Tibial artery (tissue), 4 donors: ENCODE measurements at places on chromosomes 7 and 10.
A peak's percentile ranks its signal among the peaks of the same experiment; 100 is the strongest.

GRCh38 chr10:90530521-90530920, 327.3 kb downstream of the HTR7 start:
- H3K4me3 ChIP-seq = no peak overlapping the region
- no peaks in the 10 kb centered on the region for H3K27me3 ChIP-seq
- no peak overlapping the region for H3K27ac ChIP-seq
- H3K36me3 ChIP-seq = no peaks in the 10 kb centered on the region

DNA sequence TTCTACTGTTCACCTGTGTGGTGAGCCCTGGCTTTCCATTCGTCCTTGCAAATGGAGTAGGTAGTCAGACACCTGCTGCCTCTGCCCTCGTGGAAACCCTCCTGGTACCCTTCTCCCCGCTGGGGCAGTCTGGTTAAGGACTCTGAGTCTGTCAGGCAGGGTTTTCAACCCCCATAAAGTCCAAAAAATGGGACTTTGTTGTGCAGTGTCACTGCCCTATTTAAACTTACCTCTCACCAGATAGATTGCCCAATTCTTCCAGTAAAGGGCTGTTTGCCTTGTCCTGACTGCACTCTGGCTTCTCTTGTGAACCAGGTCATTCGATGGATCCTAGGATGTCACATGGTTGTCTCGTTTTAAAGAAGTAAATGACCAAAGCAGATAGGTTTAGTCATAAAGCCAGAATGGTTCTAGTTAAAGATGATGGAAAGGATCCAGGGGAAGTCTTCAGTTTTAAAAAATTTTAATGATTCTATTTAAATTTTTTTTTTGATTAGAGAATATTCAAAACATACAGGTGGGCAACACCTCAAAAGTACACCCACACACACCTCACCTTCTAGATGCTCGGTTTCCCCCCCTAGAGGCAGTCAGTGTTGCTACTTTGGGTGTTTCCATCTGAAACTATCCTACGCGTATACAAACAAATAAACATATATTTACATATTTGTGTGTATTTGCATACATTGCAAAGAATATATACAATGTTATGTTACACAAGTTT, 22.0 kb downstream of the TMEM176B start:
- no peaks in the 10 kb centered on the region for H3K36me3 ChIP-seq
- no peak for DNase-seq
- no peak overlapping the region for H3K27ac ChIP-seq
- H3K4me1 ChIP-seq = no peaks in the 10 kb centered on the region
- no peak overlapping the region for H3K4me3 ChIP-seq
- peaks cover 12% of the 10 kb centered on the region for H3K27me3 ChIP-seq

DNA sequence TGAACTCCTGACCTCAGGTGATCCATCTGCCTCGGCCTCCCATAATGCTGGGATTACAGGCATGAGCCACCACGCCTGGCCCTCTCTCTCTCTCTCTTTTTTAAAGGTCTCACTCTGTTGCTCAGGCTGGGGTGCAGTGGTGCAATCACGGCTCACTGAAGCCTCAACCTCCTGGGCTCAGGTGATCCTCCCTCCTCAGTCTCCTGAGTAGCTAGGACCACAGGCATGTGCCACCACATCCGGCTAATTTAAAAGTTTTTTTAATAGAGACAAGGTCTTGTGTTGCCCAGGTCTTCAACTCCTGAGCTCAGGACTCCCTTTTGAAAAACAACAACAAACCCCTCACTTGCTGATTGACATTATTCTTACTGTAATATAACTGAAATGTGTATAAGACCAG, 11.6 kb downstream of the PALD1 start:
- H3K36me3 ChIP-seq = no peaks in the 10 kb centered on the region
- DNase-seq = no peak
- no peaks in the 10 kb centered on the region for H3K27me3 ChIP-seq
- no peak overlapping the region for H3K4me3 ChIP-seq
- no peak overlapping the region for H3K27ac ChIP-seq

- H3K27me3 ChIP-seq = no peaks in the 10 kb centered on the region
- no peaks in the 10 kb centered on the region for H3K4me1 ChIP-seq
- no peak for DNase-seq
- no peaks in the 10 kb centered on the region for H3K36me3 ChIP-seq
- no peak overlapping the region for H3K4me3 ChIP-seq
Observed at GRCh38 chr7:71442492-71443190, 310.7 kb downstream of the GALNT17 start.

DNA sequence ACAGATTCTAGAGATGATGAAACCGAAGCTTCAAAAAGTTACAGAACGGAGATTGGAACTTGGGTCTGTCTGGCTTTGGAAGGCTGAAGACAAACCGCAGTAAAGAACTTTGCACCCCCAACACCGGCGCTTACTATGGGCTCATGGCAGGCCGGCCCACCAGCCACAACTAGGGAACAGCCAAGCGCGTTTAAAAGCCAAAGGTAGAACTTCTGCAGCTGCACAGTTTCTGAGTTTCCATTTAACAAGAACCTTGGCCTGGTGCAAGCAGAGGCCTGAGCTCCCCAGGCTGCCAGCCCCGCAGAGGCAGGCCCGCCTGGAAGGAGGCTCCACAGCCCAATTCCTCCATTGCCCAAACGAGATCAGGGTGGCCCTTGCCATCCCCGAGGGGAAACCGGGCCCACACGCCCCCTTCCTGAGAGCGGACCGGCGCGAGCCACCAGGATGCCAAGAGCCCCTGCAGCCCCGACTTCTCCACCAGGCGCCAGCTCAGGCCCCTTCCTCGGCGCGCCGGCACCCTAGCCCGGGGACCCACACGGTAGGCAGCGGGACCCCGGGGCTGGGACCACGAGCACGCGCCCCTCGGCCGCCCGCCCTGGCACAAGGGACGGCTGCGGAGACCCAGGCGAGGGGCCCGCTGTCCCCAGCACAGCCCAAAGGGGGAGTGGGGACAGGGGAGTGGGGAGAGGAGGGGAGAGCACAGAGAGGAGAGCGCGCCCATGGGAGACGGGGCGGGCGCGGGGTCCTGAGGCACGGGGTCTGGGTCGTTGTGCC, 566 bp downstream of the MAD1L1 start:
- peaks cover 10% of the 10 kb centered on the region for H3K36me3 ChIP-seq
- no peaks in the 10 kb centered on the region for H3K27me3 ChIP-seq
- no peak for DNase-seq
- H3K27ac ChIP-seq = peak overlapping the region; percentile 76
- H3K4me1 ChIP-seq = peaks cover 25% of the 10 kb centered on the region

- H3K27ac ChIP-seq = no peak overlapping the region
- DNase-seq = no peak
- no peaks in the 10 kb centered on the region for H3K36me3 ChIP-seq
- no peak overlapping the region for H3K4me3 ChIP-seq
- no peaks in the 10 kb centered on the region for H3K27me3 ChIP-seq
- no peaks in the 10 kb centered on the region for H3K4me1 ChIP-seq
Observed at GRCh38 chr7:80540836-80541235, 29.0 kb upstream of the GNAT3 start.

DNA sequence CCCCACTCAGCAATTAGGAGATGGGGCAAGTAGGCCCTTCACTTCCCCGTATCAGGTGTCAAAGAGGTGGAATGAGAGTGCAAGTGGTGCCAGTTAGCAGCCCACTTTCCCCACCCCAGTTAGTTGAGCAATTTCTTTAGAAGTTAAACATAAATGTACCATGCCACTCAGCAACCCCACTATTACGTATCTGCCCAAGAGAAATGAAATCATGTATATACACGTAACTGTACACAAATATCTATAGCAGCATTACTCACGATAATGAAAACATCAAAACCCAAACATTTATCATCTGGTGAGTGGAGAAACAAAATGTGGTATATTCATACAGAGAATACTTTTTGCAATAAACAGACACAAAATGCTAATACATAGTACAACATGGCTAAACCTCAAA, 50.4 kb downstream of the IMMP2L start:
- H3K27me3 ChIP-seq = no peaks in the 10 kb centered on the region
- no peak for DNase-seq
- H3K27ac ChIP-seq = no peak overlapping the region
- H3K4me1 ChIP-seq = no peaks in the 10 kb centered on the region

DNA sequence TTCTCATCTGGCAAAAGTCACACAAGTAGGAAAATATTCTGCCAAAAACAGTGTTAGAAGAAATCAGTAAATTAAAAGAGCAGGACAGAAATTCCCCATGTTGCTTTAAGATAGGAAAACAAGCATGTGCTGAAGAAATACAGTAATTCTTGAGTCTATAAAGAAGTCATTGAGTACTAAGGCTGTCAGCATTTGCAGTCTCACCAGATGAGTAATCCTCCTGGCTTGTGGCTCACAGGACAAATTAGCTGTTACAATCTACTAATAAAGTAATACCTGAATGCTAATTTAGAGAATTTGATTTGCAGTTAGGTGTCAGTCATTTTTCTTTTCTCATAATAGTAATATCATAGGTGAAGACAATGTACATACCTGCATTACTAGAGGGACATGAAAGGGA, 1158.9 kb upstream of the CELF2 start:
- DNase-seq = no peak
- H3K36me3 ChIP-seq = no peaks in the 10 kb centered on the region
- H3K27me3 ChIP-seq = no peaks in the 10 kb centered on the region
- no peaks in the 10 kb centered on the region for H3K4me1 ChIP-seq
- H3K4me3 ChIP-seq = no peak overlapping the region

- no peaks in the 10 kb centered on the region for H3K4me1 ChIP-seq
- no peaks in the 10 kb centered on the region for H3K36me3 ChIP-seq
- no peak overlapping the region for H3K27ac ChIP-seq
Observed at GRCh38 chr10:5970527-5970926, 6.8 kb downstream of the IL15RA start.

- peaks cover 15% of the 10 kb centered on the region for H3K4me1 ChIP-seq
- H3K36me3 ChIP-seq = no peaks in the 10 kb centered on the region
- H3K4me3 ChIP-seq = no peak overlapping the region
- H3K27me3 ChIP-seq = no peaks in the 10 kb centered on the region
Observed at GRCh38 chr7:5457245-5457735, 33.7 kb upstream of the TNRC18 start.

GRCh38 chr7:79979437-79979836, 155.2 kb upstream of the GNAI1 start:
- H3K36me3 ChIP-seq = no peaks in the 10 kb centered on the region
- no peak for DNase-seq
- no peak overlapping the region for H3K4me3 ChIP-seq
- no peaks in the 10 kb centered on the region for H3K4me1 ChIP-seq
- no peaks in the 10 kb centered on the region for H3K27me3 ChIP-seq

DNA sequence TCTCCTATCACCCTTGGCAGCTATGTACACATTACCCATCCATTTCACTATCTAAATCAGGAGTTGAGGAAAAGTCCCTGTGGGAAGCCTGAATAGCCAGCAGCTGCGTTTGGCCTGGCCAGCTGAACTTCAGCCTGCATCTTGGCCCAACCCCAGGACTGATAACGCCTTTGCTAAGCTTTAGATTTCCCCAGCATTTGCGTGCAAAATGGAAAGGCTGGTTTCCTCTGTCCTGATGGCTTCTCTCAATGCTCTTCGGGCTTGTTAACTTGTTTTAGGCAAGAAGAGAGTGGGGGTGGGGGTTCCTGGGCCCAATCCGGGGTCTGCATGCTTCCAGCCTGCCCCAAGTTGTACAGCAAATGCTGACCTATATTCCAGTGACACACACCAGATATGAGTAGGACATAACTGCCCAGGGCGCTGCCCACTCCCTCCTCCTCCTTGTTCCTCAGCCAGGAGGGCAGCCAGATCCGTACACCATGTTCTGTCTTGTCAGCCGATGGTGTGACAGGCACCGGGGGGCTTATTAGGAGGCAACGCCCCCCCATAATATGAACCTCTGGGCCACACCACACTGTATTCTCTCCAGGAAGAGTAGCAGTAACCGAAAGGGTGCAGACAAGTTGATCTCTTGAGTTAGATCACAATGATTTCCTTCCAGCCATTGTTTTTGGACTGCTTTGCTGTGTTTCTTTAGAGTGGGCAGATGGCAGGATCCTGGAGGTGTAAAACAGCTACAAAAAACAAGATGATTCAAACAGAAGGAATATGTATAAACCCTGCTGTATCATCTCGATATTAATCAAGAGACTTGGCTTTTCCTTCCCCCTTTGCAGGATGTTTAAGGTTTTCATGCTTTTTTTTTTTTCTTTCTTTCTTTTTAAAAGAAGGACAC, 339.0 kb downstream of the RNLS start:
- H3K4me1 ChIP-seq = peaks cover 45% of the 10 kb centered on the region
- H3K27me3 ChIP-seq = no peaks in the 10 kb centered on the region
- DNase-seq = peak; percentile 72
- peak overlapping the region; percentile 63 for H3K27ac ChIP-seq

DNA sequence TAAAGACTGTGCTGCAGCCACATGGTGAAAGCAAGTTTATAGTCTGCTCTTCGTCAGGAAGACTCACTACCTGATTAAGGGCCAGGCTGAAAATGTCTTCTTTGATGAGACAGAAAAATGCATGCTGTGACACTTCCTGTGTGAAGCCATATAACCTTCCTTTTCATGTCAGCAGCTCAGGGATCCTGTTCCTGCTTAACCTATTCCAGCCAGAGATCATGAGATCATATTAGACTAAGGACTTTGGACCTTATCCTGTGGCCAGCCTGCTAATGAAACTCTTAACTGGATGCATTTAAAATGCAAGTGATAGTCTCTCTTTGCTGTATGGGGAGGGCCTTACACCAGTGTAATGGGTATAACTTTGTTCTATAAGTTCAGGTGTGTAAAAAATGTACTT, 165.2 kb downstream of the PTEN start:
- no peak overlapping the region for H3K4me3 ChIP-seq
- H3K4me1 ChIP-seq = no peaks in the 10 kb centered on the region
- no peaks in the 10 kb centered on the region for H3K36me3 ChIP-seq
- no peaks in the 10 kb centered on the region for H3K27me3 ChIP-seq
- no peak for DNase-seq

- no peaks in the 10 kb centered on the region for H3K4me1 ChIP-seq
- no peaks in the 10 kb centered on the region for H3K27me3 ChIP-seq
- no peak overlapping the region for H3K4me3 ChIP-seq
Observed at GRCh38 chr10:97475936-97476594, 22.2 kb downstream of the MMS19 start.

DNA sequence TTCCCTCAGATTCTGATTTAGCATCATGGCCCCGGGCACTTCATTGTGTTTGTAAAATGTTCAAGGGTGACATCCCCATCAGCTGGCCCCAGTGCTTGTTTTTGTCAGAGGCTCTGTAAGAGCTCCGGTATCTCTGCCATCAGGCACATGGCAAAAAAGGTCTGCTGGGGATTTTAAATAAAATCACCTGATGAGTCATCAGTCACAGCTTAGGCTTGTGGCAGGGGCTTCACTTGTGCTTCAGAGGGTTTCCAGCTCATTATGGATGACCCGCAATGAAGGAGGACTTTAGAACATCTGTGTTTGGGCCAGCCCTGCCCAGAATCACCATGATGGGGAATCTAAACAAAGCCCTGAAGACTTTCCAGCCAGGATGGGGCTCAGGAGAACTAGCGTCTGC, 259.9 kb downstream of the ZEB1 start:
- no peaks in the 10 kb centered on the region for H3K27me3 ChIP-seq
- H3K4me1 ChIP-seq = peaks cover 15% of the 10 kb centered on the region
- DNase-seq = no peak
- H3K4me3 ChIP-seq = no peak overlapping the region
- H3K36me3 ChIP-seq = no peaks in the 10 kb centered on the region

GRCh38 chr10:124214610-124215375, 121.4 kb upstream of the CHST15 start:
- H3K27ac ChIP-seq = no peak overlapping the region
- no peaks in the 10 kb centered on the region for H3K27me3 ChIP-seq
- H3K4me1 ChIP-seq = no peaks in the 10 kb centered on the region
- H3K4me3 ChIP-seq = no peak overlapping the region
- H3K36me3 ChIP-seq = no peaks in the 10 kb centered on the region

- no peaks in the 10 kb centered on the region for H3K4me1 ChIP-seq
- no peak overlapping the region for H3K4me3 ChIP-seq
- no peaks in the 10 kb centered on the region for H3K27me3 ChIP-seq
Observed at GRCh38 chr10:30763918-30764317, 134.4 kb upstream of the LYZL2 start.

GRCh38 chr10:71124921-71125748, 87.2 kb upstream of the UNC5B start:
- H3K27ac ChIP-seq = no peak overlapping the region
- no peaks in the 10 kb centered on the region for H3K36me3 ChIP-seq
- H3K4me1 ChIP-seq = peaks cover 11% of the 10 kb centered on the region
- peaks cover 17% of the 10 kb centered on the region for H3K27me3 ChIP-seq
